Central memory CD4-positive, alpha-beta T cell (primary cell): ENCODE measurements at places on chromosomes 3 and 15.

- no peak for DNase-seq
Observed at GRCh38 chr3:194893121-194893987, 207.7 kb downstream of the FAM43A start.

DNA sequence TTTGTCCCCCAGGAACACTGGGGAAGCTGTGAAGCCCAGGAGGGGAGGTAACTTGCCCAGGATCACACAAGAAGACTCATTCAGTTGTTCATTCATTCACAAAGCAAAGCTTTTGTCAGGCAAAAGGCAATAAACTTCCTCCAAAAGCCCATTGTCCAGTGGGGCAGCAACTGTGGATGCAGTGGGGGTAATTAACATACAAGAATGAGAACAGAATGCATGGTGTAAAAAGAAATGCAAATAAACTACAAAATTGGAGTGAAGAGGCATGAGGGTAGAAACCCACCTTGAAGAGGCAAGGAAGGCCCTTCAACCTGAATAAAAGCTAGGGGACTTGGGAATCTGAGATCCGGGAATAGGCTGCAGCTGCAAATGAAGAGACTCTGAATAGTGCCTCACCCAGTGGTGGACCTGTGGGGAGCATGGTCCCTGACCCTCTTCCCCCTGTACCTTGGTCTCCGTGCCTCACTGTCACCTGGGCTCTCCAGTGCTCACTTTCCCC lies 363.6 kb downstream of the CLSTN2 start:
- no peak for DNase-seq

GRCh38 chr15:38017721-38018120 lies 83.3 kb downstream of the TMCO5A start:
- no peak for DNase-seq

- DNase-seq = no peak
Observed at GRCh38 chr3:14397531-14397930, 4.9 kb upstream of the SLC6A6 start.

GRCh38 chr3:194318511-194319161 lies 32.5 kb downstream of the CPN2 start:
- DNase-seq = no peak

DNA sequence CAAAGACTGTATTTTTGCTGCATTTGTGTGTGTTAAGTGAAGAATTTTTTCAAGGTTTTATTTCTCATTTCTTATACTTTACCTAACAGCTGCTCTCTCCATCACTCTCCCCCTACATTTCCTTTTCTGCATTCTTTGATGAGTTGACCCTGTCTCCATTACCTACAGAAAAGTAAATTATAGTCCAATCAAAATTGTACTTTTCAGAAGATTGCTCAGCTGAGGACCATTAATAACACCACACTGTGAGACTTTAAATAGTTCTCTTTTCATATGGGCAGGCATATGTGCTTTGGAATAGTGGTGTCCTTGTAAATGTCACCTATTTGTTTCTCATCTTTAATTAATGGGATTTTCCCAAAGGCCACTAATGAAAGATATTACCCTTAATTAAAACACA lies 234.7 kb upstream of the GPR149 start:
- DNase-seq = no peak

DNA sequence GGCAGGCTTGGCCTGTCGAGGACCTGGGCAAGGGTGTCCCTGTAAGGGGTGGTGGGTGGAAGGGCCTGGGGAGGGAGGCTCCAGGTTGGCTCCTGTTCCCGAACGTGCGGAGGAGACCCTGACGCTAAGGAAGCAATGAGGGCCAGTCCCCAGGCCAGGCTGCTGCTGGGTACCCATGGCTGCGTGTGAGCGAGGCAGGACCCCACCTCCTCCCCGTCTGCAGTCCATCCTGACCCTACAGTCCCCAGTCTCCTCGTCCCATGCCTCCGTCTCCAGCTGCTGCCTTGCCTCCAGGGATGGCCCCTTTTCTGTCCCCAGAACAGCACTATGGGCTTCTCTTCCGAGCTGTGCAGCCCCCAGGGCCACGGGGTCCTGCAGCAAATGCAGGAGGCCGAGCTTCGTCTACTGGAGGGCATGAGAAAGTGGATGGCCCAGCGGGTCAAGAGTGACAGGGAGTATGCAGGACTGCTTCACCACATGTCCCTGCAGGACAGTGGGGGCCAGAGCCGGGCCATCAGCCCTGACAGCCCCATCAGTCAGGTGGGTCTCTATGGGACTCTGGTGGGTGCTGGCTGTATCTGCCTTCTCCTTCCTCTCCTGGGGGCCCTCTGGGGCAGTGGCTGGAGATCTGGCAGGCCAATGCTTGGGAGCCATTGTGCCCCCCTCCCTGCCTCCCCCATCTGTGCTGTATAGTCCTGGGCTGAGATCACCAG lies 571 bp downstream of the FES start:
- no peak for DNase-seq

DNA sequence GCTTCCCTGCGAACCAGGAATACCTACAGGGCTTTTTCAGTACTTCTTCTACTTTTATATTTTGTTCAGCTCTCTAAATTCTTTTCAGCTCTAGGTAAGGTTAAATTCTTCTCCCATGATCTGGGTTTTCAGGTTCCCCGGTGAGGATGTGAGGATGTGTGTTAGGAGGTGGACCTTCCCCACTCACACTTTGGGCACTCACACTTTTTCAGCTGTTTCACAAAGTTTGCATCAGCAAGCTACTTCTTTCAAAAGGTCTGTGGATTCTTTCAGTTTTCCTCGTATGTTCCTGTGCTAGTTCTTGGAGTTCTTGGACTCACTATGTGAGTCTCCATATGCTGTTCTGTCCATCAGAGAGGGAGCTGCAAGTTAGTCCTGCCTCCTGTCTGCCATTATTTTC lies 13.9 kb upstream of the OR5K2 start:
- no peak for DNase-seq

DNA sequence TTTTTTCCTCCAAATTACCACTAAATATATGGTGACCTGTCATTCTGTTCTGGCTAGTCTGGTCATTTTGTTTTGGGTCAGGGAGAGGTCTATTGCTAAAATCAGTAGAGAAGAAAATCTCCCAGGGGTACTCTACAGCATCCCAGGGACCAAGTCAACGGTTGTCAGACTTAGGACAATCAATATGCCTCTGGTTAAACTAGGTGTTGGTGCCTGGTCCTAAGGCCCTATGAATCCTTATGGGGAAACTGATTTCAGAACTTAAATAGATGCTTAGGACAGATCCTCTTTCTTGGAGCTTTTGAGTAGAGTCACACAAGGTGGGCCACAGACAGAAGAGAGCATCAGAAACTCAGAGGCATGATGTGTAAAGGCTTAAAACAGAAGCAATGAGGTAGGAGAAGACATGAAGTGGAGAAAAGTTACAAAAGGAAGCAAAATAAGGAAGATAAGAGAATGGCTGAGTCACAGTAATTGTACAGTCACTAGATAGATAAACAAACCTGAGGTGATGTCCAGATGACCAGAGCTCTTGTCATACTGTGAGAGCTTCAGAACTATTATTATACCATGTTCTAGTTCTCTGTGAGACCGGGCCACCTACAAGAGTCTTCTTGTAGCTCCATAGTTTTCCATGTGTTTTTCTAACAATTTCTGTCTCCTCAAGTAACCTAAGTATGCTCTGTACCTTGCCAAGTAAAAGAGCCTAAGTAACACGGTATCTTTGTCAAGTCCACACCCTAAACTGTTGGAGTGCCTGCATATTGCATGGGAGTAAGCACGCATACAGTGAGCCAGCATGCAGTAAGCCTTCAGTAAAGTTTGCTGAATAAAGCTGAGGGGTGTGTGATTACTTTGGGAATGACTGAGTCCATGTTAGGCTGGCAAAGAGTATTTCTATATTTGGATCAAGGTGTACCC lies 44.6 kb upstream of the LEKR1 start:
- DNase-seq = no peak

DNA sequence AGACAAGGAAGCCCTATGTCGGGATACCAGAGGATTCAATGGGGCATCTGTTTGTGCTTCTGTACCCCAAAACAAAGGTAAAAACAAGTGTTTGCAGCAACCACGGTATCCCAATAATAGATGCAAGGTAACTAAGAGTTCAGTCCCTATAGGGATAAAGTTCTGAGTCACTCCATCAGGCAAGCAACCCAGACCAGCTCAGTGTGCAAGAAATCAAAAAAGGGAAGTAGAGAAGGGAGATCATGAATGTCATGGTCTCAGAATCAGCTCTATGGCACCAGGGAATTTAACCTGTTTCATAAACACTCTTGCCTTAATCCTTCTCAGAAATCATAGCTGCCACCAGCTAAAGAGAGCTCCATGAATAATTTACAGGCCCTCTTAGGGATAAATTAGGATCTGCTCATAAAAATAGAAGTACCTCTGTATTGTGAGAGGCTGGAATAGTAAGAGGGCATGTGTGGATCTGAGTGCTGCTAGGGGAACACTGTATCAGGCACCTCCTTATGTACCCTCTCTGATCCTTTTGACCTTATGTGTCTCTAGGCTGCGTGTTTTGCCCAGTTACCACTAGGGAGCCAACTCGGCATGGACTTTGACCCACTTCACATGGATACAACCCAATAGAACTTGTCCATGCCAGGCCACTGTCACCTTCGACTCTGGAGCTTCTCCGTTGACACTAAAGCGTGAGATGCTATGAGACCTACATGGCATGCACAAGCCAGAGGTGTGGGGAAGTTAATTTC lies 754.6 kb downstream of the AGBL1 start:
- no peak for DNase-seq

GRCh38 chr3:64150623-64151207 lies 74.6 kb downstream of the PRICKLE2 start:
- DNase-seq = no peak

- no peak for DNase-seq
Observed at GRCh38 chr15:68653801-68654200, 75.0 kb downstream of the CORO2B start.

DNA sequence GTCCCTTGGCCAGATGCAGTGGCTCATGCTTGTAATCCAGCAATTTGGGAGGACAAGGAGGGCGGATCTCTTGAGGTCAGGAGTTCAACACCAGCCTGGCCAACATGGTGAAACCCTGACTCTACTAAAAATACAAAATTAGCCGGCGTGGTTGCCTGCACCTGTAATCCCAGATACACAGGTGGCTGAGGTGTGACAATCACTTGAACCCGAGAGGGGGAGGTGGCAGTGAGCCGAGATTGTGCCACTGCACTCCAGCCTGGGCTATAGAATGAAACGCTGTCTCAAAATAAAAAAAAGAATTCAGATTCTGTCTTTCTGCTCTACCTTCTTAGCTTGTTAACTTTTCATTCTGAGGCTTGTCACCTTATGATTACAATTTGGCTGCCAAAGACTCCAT lies 22.1 kb downstream of the MYO5A start:
- DNase-seq = no peak

DNA sequence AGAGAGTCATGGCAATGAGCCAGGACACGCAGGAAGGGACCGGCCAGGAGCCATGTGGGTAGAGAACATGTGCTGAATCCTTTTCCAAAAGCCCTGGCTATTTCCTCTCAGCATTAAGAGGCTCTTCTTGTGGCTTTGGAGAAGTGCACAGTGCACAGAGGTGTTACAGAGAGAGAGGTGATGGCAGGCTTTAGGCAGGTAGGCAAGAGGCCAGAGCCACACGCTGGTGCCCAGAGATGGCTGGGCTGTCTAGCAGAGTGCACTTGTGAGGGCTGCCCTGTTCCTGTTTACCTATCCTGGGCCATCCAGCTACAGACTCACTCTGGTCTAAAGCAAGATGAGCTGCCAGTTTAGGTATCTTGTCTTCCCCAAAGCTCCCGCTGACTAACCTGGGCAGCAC lies 402.6 kb downstream of the OCA2 start:
- DNase-seq = no peak

DNA sequence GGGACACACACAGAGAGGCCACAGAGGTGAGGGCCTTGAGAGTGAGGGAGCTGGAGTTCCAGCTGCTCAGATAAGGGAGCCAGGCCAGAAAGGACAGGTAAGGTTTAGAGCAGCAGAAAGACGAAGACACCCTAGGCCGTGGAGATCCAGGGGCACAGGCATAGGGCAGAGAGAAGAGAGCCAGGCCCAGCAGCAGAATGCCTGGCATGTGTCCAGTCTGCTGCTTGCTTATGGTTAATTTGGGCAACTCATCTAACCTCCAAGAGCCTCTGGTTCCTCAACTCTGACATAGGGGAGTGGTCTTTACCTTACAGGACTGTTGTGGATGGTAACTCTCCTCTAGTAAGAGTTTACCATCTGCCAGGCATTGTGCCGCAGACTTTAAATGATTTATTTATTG lies 35.9 kb downstream of the STARD5 start:
- no peak for DNase-seq

DNA sequence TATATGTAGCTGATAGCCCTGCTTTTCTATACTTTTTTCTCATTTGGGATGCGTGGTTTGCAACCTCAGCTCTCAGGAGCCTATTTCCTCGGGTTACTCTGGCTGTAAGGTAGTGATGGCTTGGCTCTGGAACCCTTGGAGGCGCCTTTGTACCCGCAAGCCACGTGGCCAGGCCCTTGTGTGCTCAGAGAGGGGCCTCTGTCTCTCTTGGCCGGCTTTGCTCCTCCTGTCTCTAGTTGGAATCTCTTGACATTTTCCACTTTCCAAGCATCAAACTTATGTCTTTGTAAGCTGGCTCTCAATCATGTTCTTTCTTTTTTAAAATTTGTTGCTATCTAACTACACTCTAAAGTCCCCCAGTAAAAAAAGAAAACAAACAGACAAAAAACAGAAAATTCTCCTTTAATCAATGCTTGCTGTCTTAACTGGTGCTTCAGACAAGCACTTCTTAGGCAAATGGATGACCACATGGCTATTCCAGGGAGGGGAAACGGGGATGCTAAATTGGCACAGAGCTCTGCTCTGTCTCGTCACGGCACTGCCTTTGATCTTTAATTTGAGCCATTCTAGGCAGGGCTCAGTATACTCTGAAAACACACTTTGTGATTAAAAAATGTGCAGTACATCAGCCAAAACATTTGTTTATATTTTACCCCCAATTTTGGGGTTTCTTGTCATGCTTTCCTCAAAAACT lies 180.4 kb upstream of the NR2E3 start:
- DNase-seq = no peak

DNA sequence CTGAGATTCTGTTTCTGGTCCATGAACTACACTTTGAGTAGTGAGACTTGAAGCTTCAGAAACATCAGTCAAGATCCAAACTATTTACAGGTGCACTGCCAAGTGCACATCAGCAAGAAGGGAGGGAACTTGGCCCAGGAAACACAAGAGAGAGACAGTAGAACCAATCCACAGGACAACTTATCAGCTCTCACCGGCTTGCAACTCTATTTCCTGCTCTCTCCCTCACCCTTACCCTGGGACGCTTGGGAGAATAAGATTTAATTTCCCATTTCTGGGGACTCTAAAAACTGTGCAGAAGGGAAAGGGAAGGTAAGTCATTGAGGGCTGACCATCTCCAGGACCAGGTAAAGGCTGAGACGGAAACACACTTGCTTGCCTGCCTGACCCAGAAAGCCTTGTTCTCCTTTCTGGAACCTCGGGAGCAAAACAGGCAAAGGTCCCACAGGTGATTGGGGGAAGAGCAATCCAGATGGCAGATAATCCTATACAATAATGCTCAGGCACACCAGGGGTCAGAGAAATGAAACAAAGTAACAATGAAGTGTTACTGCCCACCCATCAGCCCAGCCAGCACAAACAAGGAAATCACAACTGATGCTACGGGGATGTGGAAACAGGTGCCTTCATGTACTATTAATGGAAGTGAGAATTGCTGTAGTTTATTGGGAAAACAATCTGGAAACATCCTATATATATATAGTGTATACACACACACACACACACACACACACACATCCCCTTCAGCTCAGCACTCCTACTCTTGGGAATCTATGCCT lies 154.4 kb downstream of the XXYLT1 start:
- no peak for DNase-seq
